ENCODE measurements at places on chromosomes 3 and 15.

GRCh38 chr3:81161851-81162250 lies 599.6 kb downstream of the GBE1 start:
- no peak for DNase-seq

GRCh38 chr15:45021348-45021747 lies 1.6 kb upstream of the SORD start:
- no peak for DNase-seq

DNA sequence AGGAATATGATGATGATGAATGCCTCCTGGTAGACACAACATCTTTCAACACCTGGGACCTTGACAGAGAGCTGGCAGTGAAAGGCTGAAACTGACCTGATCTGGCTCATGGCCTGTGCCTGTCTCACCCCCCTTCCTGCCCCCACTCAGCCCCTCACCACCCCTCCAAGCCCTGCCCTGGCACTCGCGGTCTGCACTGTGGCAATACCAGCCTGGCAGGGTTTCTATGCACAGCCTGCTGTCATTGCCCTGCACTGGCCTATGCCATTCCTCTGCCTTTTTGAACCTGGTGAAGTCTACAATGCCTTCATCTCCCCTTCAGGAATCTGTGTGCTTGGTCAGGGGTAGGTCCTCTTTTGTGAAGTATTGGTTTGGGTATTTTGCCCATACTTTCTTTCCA lies 56.5 kb downstream of the ACAD9 start:
- no peak for DNase-seq

- no peak for DNase-seq
These were observed 135.0 kb downstream of the XXYLT1 start for GRCh38 chr3:195135917-195136316.

DNA sequence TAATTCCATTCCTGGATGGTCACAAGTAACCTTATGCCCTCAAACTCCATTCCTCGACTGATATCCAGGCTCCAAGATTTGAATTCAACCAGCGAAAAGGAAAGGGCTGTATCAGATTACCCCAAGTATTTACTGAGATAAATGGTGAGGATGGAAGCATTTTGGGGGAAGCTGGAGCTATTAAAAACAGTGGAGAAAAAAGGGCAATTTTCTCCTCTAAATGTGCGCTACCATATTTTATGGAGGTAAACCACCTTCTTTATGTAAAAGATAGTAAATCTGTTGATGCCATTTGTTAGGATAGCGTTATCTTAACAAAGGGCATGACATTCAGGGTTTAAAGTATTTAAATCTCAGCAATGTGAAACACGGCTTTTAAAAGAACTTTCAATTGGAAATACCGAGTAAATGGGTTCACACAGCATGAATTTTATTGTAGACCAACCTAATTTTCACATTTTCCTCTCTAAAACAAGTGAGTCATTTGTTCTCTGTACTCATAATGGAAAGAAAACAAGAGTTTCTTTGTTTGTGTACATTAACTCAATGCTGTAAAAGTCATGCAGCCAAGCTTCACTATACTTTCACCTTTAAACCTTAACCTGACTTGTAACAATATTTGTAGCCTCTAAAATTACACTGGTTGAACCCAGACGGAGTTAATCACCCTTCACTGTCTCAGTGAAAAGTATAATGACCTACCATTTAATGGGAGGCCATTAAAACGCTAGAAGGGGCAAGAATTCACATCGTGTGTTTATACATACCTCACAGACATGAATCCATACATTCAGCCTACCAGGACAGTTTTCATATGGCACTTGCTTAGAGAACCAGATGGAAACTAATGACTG lies 773.4 kb downstream of the ROBO1 start:
- no peak for DNase-seq

DNA sequence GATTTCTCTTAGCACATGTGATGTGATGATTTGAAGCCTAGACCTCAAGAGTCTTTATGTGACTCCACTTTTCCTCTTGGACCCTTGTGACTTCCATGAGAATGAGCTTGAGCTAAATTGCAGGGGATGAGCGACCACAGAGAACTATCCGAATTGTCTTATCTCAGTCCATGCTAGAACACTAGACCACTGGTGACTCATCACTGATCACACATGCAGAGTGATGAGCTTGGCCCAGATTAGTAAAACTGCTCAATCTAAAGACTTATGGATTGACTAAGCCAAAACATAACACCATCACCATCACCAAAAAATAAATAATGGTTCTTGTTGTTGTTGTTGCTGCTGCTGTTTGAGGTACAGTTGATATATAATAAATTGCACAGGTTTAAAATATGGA lies 114.1 kb upstream of the CFAP20DC start:
- no peak for DNase-seq

DNA sequence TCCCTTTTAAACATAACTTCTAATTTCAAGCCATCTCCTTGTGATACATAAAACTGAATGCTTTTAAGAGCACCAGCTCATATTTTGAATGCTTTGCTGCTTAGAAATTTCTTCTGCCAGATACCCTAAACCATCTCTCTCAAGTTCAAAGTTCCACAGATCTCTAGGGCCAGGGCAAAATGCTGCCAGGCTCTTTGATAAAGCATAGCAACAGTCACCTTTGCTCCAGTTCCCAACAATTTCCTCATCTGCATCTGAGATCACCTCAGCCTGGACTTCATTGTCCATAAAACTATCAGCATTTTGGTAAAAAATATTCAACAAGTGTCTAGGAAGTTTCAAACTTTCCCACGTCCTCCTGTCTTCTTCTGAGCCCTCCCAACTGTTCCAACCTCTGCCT lies 17.5 kb downstream of the OSTN start:
- DNase-seq = no peak

GRCh38 chr15:67241132-67241855 lies 13.2 kb downstream of the AAGAB start:
- DNase-seq = peak; percentile 58

- DNase-seq = no peak
These were observed 35.8 kb downstream of the PRKCD start for GRCh38 chr3:53196575-53197407.

DNA sequence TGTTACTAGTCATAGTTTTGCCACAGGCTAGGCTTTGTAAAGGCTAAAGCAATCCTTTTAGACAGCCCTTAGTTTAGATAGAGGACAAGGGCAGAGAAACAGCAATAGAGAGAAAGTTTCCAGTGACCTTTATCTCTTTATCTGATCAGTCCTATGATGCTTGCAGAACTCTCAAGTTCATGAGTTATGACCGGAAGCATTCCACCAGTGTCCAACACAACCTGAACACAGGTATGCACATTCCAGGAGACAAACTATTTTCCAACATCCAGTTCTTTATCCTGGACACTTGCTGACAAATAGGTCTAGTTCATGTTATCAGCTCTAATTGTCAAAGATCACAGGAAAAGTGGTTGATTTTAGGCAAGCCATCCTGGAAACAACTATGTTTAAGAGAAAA lies 422.2 kb downstream of the MAGI1 start:
- no peak for DNase-seq

- no peak for DNase-seq
These were observed 60.3 kb downstream of the DIPK2A start for GRCh38 chr3:144031938-144032337.

- DNase-seq = no peak
These were observed 11.6 kb downstream of the RFX7 start for GRCh38 chr15:56232058-56232457.
